ENCODE measurements at places on chromosomes 16 and 17.

- no peaks in the 10 kb centered on the region for H3K36me3 ChIP-seq
- H3K4me3 ChIP-seq: no peak overlapping the region
- H3K27ac ChIP-seq: no peak overlapping the region
- DNase-seq: no peak
- no peaks in the 10 kb centered on the region for H3K4me1 ChIP-seq
- no peaks in the 10 kb centered on the region for H3K27me3 ChIP-seq
These were observed 87.8 kb downstream of the TUBD1 start for GRCh38 chr17:59804901-59805465.

- no peaks in the 10 kb centered on the region for H3K27me3 ChIP-seq
- peaks cover 11% of the 10 kb centered on the region for H3K36me3 ChIP-seq
- no peak overlapping the region for H3K27ac ChIP-seq
- DNase-seq: no peak
- no peaks in the 10 kb centered on the region for H3K4me1 ChIP-seq
These were observed 72.2 kb upstream of the TRAP1 start for GRCh38 chr16:3789375-3790099.

GRCh38 chr16:54977211-54977610, 46.5 kb downstream of the IRX5 start:
- no peaks in the 10 kb centered on the region for H3K36me3 ChIP-seq
- DNase-seq: no peak
- no peaks in the 10 kb centered on the region for H3K27me3 ChIP-seq
- no peak overlapping the region for H3K4me3 ChIP-seq
- no peaks in the 10 kb centered on the region for H3K4me1 ChIP-seq

DNA sequence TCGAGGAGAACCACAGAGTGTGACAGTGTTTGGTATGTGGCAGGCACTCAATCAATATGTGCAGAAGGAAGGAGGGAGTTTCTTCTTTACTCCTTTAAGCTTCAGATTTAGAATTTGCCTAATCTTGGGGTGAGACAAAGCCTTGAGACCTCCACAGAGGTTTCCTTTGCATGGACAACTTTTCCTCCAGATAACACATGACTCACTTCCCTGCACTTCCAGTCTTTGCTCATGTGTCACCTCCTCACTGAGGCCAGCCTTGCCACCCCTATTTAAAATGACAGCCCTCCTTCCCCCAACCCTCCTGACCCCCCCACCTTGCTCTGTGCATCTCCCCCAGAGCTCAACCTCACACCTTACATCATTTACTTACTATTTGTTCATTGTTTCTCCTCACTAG, 17.4 kb upstream of the NOS2 start:
- no peaks in the 10 kb centered on the region for H3K27me3 ChIP-seq
- H3K27ac ChIP-seq: no peak overlapping the region
- H3K36me3 ChIP-seq: no peaks in the 10 kb centered on the region
- H3K4me3 ChIP-seq: no peak overlapping the region
- no peak for DNase-seq
- no peaks in the 10 kb centered on the region for H3K4me1 ChIP-seq

DNA sequence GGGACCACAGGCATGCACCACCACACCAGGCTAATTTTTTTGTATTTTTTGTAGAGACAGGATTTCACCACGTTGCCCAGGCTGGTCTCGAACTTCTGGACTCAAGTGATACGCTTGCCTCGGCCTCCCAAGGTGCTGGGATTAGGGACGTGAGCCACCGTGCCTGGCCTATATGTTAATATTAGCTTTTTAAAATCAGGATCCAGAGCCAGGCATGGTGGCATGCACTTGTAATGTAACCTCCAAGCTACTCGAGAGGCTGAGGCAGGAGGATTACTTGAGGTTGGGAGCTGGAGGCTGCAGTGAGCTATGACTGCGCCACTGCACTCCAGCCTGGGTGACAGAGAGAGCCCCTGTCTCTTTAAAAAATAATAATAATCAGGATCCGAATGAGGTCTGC, 8.5 kb upstream of the ADCY7 start:
- H3K27ac ChIP-seq: no peak overlapping the region
- no peaks in the 10 kb centered on the region for H3K4me1 ChIP-seq
- no peaks in the 10 kb centered on the region for H3K36me3 ChIP-seq
- DNase-seq: no peak

GRCh38 chr16:48300391-48300856, 53.1 kb upstream of the ABCC11 start:
- no peak for DNase-seq
- H3K27me3 ChIP-seq: no peaks in the 10 kb centered on the region
- H3K4me1 ChIP-seq: no peaks in the 10 kb centered on the region
- H3K36me3 ChIP-seq: peaks cover 2% of the 10 kb centered on the region
- no peak overlapping the region for H3K4me3 ChIP-seq

DNA sequence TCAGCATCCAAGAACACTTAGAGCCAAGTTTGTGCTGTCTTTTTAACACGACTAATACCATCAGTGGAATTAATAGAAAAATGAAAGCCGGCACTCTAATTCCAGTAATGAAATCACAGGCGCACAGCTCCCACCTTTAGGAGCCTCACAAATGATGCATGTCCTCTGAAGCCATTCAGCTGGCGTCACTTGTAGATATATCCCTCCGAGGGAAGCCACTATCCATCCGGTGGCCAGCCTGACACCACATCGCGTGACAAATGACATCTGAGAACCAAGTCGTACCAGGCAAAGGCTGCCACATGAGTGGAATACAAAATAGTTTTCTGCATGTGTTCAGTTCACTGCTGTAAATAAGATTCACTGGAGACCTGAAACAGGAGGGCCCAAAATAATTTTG, 205.6 kb downstream of the GRIN2A start:
- no peaks in the 10 kb centered on the region for H3K27me3 ChIP-seq
- DNase-seq: no peak
- H3K4me1 ChIP-seq: 0 out of 2 replicates have a peak, but pooled peaks cover 1% of the 10 kb centered on the region

DNA sequence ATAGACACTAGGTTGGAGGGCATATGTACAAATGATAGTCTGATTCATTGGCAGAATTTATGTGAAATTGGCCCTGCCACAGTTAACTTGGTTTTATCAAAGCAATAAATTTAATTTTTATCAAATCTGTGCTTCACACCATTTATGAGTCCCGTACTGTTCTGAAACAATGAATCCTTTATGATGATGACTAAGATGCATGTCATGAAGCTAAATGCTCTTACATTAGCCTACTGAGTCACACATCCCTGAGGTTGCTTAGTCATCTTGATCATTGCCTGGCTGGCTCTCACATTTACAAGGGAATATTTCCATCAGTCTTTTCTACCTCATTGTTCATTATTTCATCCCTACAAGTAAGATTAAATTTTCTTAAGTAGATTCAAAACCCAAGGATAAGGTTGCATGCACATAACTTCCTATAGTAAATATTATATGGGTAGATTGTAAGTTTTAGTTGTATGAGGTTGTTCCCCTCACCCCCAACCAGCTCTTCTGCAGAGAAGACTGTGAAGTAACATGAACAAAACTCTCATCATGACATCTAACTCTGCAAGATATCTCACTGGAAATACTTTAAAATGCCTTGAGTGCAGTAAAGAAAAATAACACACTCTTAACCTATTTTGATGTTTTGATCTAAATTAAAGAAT, 170.7 kb downstream of the CYB561 start:
- H3K27me3 ChIP-seq: no peaks in the 10 kb centered on the region
- no peak for DNase-seq
- no peak overlapping the region for H3K4me3 ChIP-seq
- H3K27ac ChIP-seq: no peak overlapping the region

DNA sequence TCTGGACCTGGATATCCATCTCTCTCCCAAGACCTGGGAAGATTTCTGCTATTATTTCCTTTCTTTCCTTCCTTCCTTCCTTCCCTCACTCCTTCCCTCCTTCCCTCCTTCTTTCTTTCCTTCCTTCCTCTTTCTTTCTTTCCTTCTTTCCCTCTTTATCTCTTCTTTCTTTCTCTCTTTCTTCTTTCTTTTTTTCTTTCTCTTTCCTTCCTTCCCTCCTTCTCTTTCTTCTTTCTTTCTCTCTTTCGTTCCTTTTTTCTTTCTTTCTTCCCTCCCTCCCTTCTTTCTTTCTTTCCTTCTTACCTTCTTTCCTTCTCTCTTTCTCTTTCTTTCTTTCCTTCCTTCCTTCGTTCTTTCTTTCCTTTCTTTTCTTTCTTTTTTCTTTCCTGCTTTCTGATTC, 37.8 kb upstream of the N4BP1 start:
- H3K27ac ChIP-seq: no peak overlapping the region
- H3K36me3 ChIP-seq: no peaks in the 10 kb centered on the region

DNA sequence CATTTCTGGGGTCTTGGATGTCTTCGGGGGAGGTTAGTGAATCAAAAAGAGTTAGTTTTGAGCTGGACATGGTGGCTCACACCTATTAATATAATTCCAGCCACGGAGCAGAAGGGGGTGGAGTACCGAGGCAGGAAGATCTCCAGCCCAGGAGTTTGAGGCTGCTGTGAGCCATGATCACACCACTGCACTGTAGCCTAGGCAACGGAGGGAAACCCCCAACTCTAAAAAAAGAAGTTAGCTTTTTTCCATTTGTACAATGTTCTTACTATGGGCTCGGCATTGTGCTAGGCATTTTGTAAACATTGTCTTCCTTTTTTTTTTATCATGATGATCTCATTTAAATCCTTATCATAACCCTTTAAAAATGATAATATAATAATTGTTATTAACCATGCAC, 8.3 kb upstream of the SNF8 start:
- H3K4me3 ChIP-seq: no peak overlapping the region
- no peaks in the 10 kb centered on the region for H3K36me3 ChIP-seq
- peaks cover 2% of the 10 kb centered on the region for H3K4me1 ChIP-seq
- H3K27ac ChIP-seq: no peak overlapping the region

- no peaks in the 10 kb centered on the region for H3K4me1 ChIP-seq
- H3K36me3 ChIP-seq: no peaks in the 10 kb centered on the region
- H3K27me3 ChIP-seq: no peaks in the 10 kb centered on the region
These were observed 220.1 kb downstream of the ZFHX3 start for GRCh38 chr16:72827866-72828265.

DNA sequence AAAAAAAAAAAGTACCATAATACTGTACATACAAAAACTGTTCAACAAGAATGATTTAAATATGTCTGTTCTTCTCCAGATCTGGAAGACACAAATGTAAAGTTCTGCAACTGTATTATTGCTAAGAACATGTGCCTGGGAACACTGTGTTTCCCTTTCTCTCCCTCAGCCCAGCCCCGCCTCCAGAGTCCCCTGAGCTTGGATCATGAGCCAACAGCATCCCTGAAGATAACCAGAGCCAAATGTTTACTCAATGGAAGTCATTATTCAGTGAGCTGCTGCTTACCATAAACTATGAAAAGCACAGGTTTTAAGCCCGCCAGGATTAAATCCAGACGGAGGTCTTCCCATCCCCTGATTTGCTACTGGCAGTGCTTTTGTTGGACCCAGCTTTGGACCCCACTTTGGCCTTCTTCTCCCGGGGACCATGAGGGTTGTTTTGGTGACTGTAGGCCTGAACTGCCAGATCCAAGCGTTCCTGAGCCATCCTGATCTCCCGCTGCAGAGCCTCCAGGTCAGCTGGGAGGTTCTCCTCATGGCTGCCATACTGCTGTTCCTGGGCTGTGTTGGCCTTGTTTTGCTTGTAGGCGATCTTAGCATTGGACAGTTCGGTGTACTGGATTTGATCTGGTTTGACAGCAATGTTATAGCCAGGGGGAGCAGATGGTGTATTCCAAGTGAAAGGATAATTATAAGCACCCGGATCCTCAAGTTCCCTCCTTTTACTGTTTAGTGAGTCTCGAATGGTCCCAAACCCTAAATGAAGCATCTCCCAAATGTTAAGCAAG, 25.6 kb downstream of the GJC1 start:
- 0 out of 2 replicates have a peak, but pooled peaks cover 1% of the 10 kb centered on the region for H3K27me3 ChIP-seq
- DNase-seq: no peak
- H3K27ac ChIP-seq: no peak overlapping the region

- no peak overlapping the region for H3K27ac ChIP-seq
- no peaks in the 10 kb centered on the region for H3K27me3 ChIP-seq
- DNase-seq: no peak
- no peaks in the 10 kb centered on the region for H3K36me3 ChIP-seq
- H3K4me3 ChIP-seq: no peak overlapping the region
- no peaks in the 10 kb centered on the region for H3K4me1 ChIP-seq
These were observed 89.1 kb upstream of the GNAO1 start for GRCh38 chr16:56102183-56102686.

- DNase-seq: no peak
- H3K27me3 ChIP-seq: no peaks in the 10 kb centered on the region
- no peaks in the 10 kb centered on the region for H3K4me1 ChIP-seq
- peaks cover 39% of the 10 kb centered on the region for H3K36me3 ChIP-seq
- no peak overlapping the region for H3K4me3 ChIP-seq
These were observed 4.8 kb downstream of the DVL2 start for GRCh38 chr17:7229504-7229903.

GRCh38 chr16:27482397-27483087, 67.2 kb downstream of the GTF3C1 start:
- no peaks in the 10 kb centered on the region for H3K4me1 ChIP-seq
- DNase-seq: no peak
- peaks cover 49% of the 10 kb centered on the region for H3K36me3 ChIP-seq
- no peaks in the 10 kb centered on the region for H3K27me3 ChIP-seq
- no peak overlapping the region for H3K4me3 ChIP-seq

- 0 out of 2 replicates have a peak, but pooled peaks cover 1% of the 10 kb centered on the region for H3K4me1 ChIP-seq
- H3K4me3 ChIP-seq: no peak overlapping the region
- no peaks in the 10 kb centered on the region for H3K27me3 ChIP-seq
- no peaks in the 10 kb centered on the region for H3K36me3 ChIP-seq
These were observed 284.2 kb downstream of the SNX29 start for GRCh38 chr16:12260647-12261262.

- H3K4me3 ChIP-seq: no peak overlapping the region
- no peak for DNase-seq
- no peaks in the 10 kb centered on the region for H3K36me3 ChIP-seq
- H3K27ac ChIP-seq: no peak overlapping the region
These were observed 27.0 kb downstream of the LGALS3BP start for GRCh38 chr17:78952706-78953105.

- H3K36me3 ChIP-seq: no peaks in the 10 kb centered on the region
- no peaks in the 10 kb centered on the region for H3K4me1 ChIP-seq
- H3K27ac ChIP-seq: no peak overlapping the region
- DNase-seq: no peak
- no peak overlapping the region for H3K4me3 ChIP-seq
These were observed 597.0 kb upstream of the RBFOX1 start for GRCh38 chr16:6735631-6736030.

- no peak overlapping the region for H3K27ac ChIP-seq
- H3K36me3 ChIP-seq: no peaks in the 10 kb centered on the region
- H3K27me3 ChIP-seq: no peaks in the 10 kb centered on the region
- DNase-seq: no peak
These were observed 343.8 kb downstream of the SNX29 start for GRCh38 chr16:12320298-12320706.

- DNase-seq: no peak
- H3K4me1 ChIP-seq: peaks cover 1% of the 10 kb centered on the region
- H3K36me3 ChIP-seq: no peaks in the 10 kb centered on the region
- H3K4me3 ChIP-seq: no peak overlapping the region
- no peaks in the 10 kb centered on the region for H3K27me3 ChIP-seq
These were observed 60.5 kb upstream of the ZFHX3 start for GRCh38 chr16:73108195-73108963.

DNA sequence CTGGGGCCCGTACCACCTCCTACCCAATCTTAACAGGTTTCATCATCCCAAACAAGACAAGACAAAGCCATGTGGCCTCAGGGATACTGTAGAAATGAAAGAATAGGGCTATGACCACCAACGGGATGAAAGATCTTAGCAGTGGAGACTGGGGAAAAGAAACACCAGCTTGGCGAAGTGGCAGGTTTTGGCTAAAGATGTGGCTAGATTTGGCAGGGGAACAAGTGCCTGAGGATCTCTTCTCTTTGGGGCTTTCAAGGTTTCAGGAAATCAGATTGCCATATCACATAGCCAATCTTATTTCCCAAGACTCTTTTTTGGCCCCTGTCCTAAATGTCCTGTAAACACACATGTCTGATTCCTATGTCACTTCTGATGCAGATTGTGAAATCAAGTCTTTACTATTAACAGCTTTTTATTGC, 6.9 kb downstream of the KRT24 start:
- H3K27me3 ChIP-seq: no peaks in the 10 kb centered on the region
- H3K4me3 ChIP-seq: no peak overlapping the region
- H3K4me1 ChIP-seq: no peaks in the 10 kb centered on the region

Measured in iPS DF 6.9 (cell line).